ENCODE measurements at places on chromosomes 13 and 19.
A peak's percentile ranks its signal among the peaks of the same experiment; 100 is the strongest.

GRCh38 chr13:111458739-111459138 is 138.3 kb downstream of the TEX29 start:
- no peak for DNase-seq

DNA sequence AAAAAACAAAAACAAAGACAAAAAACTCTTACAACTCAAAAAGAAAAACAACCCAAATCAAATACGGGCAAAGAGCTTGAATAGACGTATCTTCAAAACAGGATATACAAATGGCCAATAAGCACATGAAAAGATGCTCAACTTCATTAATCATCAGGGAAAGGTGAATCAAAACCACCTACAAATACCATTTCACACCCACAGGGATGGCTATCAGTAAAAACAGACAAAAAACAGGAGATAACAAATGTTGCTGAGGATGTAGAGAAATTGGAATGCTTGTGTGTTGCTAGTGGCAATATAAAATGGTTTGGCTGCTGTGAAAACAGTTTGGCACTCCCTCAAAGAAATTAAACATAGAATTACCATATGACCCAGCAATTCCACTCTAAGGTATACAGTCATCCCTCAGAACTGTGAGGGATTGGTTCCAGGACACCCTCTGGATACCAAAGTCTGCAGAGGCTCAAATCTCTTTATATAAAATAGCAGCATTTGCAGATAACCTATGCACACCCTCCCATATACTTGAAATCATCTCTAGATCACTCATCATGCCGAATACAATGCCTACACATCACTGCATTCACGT is 29.7 kb downstream of the MLLT1 start:
- peak; percentile 80 for DNase-seq

DNA sequence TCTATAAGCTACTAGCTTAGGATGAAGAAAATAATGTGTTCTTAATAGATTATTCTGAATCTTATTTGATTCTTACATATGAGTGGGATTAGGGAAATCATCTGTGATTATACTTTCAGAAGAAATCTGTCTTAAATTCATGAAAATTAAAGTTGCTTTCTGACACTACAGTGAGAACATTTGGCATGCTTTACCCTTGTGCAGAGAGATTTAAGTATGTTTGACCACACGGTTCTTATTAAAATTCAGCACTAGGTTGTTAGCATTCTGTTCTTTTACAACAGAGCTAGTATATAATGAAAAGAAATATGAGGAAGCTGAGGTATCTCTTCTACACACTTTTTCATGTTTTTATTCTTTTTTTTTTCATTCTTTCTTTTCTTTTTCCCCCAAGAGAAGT is 2723.9 kb downstream of the PCDH9 start:
- no peak for DNase-seq

DNA sequence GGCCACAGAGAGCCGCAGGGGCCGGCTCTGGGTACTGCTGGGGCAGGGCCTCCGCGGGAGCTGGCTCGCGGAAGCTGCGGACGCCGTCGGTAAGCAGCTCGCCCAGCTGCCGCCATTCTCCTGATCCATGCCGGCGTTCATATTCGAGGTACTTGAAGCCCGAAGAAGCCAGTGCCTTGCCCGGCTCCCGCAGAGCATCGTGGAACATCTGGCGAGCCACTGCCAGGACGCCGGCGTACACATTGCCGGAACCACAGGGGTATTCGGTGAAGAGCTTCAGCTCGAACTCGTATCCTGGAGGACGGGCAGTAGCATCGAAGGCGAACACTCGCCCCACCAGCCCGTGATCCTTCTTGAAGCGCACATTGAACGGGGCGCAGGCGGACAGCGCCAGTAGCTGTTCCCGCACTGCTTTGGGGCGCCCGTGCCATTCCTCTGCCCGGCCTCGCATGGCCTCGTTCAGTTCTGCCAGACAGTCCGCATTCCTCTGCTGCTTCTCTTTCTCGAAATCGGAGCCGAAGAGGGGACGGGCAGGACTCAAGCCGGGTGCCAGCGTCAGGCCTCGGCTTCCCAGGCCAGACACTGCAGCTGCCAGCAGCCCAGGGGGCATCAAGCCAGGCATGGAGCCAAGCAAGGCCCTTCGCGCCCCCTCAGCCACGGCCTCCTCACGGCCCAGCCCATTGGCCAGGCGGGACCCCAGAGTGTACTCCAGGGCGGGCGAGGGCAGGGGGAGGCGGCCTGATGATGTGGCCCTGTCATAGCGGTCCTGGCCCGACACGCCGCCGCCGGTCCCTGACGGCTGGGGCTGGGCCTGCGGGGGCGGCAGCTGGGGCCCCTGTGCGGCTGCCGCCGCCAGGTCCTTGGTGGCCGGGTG is 1.0 kb downstream of the IRF2BP1 start:
- peak; percentile 89 for DNase-seq

- peak; percentile 95 for DNase-seq
These were observed 1.5 kb downstream of the RGCC start for GRCh38 chr13:41458761-41459431.

DNA sequence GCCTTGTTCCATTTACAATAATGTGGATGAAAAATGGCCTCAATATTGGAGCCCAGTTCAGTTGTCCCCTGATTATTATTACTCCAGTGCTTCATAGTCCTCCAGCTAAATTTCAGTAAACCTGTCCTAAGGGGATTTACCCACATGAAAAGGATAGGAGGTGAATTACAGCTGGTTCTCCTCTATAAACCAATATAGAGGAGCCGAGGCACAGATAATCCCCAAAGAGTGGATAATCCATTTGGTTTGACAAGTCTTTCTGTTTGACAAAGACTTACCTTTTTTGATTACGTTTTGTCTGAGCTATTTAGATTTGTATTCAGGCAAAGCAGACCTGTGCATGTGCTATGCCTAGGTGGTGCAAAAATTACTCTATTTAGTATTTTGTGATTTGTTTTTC is 2.7 kb downstream of the CNMD start:
- DNase-seq: no peak

DNA sequence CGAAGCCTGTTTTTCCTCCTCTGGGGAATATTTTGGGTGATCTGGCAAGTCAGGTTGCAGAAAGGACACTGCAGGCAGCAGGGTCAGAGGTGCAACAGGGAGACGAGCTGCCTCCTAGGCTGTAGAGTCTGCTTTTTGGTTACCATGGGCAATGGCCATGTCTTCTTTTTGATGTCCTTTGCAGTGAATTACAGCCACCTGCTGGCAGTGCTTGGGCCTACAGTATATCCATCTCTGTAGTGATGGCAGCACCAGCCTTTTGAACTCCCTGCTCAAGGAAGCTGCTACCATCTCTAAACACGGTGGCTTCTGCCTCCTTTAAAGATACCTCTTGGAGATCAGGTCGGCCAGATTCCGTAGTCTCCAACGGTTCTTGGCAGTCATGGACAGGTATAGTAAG is 73.9 kb downstream of the WTIP start:
- DNase-seq: no peak

GRCh38 chr13:72931311-72931710 is 127.5 kb upstream of the KLF5 start:
- no peak for DNase-seq

GRCh38 chr13:22569811-22570210 is 611.0 kb upstream of the SGCG start:
- no peak for DNase-seq

DNA sequence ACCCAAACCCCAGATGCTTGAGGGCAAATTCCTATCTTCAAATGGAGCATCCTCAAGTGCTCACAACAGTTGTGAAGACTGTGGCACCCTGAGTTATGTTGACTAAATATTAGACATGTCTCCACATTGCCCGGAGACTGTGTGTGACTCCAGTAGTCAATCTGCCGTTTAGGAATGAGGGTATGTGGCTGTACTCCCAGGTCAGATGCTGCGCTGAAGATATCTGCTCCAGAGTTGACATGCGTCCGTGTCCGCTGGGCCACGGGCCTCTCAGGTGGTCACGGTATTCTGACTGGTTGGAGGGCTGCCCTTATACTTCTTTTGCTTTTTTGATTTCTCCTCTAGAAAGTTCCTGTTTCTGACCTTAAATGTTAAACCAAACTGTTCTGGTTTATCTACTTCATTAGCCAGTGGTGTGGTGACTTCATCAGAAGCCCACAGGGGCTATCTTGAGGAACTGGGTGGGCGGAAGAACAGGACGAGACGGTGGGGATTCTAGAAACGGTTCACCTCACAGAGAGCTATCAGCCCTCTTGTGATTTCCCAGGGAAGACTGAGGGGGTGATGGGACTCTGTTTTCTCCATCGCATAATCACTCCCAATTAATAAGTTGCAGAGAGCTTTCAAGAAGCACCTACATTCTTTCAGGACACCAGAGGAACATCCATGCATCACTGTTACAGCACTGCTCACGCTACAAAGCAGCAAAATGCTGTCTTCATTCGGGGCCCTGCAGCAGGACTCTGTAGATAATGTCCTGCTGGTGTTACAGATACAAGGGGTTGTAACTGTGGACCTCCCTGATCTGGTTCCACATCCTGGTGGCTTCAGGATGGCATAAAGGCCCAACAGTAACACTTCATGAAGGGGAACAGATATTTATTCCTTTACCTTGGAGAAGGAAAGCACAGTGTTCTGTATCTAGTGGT is 1.3 kb upstream of the LCP1 start:
- DNase-seq: no peak

GRCh38 chr13:30413842-30414241 is 8.5 kb upstream of the UBE2L5 start:
- no peak for DNase-seq

- DNase-seq: peak; percentile 65
These were observed 1.0 kb downstream of the KDM4B start for GRCh38 chr19:4969772-4970531.

GRCh38 chr19:3397266-3398022 is 31.1 kb downstream of the NFIC start:
- peak; percentile 87 for DNase-seq

DNA sequence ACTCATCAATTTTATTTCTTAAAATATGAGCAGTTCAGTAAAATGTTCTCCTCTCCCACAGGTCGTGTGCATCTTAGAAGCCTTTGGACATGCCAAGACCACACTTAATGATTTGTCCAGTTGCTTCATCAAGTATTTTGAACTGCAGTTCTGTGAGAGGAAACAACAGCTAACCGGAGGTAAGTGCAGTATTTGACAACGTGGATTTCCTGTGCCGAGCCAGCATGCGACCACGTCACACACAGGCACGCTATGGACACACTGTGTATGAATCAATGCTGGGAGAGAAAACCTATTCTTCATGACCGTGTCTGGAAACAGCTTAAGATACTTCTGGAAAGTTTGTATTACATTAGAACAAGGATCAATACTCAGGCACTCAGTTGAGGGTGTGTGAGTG is 268.5 kb downstream of the MYO16 start:
- DNase-seq: no peak

- DNase-seq: no peak
These were observed 26.1 kb downstream of the PPP5C start for GRCh38 chr19:46372901-46373490.

- DNase-seq: no peak
These were observed 1.3 kb upstream of the B3GLCT start for GRCh38 chr13:31198519-31198918.
